Stimulated activated CD8-positive, alpha-beta memory T cell treated with anti-CD3 and anti-CD28 coated beads, Interleukin-4, amount 100 ng/mL, for 4 hours (primary cell): ENCODE measurements at places on chromosomes 2 and 18.
A peak's percentile ranks its signal among the peaks of the same experiment; 100 is the strongest.

DNA sequence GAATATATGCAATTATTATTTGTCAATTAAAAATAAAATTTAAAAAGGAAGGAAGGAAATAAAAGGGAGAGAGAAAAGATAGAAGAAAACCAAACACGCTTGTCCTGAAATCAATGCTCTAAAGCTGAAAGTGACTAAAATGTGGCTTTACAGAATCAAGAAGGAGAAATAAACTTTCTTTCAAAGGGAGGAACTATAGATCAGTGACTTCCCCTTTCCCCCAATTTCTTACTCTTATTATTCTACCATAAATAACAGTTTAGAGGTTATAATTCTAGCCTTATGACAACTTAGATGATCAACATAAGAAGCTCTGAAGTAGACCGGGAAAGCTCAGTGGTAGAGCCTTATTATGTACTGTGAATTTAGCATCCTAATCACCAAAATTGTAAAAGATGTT, 122.5 kb downstream of the ARHGAP15 start:
- DNase-seq, result no peak

DNA sequence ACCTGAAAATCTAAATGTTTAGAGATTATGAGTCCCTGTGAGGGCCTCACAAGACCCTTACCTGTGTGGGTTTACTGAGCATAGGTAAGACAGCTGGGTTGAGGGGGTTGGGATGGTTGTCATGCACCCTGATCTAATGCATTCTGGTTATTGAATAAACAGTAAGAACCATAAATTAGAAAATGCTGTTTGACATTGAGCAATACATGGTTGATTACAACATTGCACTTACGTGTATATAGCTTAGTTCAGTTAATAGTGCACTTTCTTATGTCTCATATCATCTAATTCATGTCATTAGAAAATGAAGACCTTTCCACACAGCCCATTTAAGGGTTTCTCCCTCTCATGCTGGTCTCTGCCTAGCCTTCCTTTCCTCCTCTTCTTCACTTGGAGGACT, 253.5 kb upstream of the ATP5MC3 start:
- DNase-seq, result no peak

DNA sequence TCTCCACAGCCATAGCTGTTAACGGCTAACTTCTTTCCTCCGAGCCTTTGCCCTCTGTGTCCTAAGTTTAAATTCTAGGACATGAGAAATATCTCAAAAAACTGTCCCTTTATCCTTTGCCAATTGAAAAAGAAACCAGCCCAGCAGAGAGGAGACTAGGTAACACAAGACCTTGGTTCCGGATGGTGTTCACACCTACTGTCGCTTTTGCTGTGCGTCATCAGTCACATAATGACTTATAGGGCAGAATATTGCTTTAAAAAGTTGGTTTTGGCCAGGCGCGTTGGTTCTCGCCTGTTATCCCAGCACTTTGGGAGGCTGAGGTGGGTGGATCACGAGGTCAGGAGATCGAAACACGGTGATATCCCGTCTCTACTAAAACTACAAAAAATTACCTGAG, 66.2 kb downstream of the SP3 start:
- DNase-seq, result no peak

GRCh38 chr2:56682397-56682760, 498.6 kb downstream of the CCDC85A start:
- no peak for DNase-seq

- peak; percentile 53 for DNase-seq
These were observed 26.0 kb upstream of the IL37 start for GRCh38 chr2:112884869-112885505.

DNA sequence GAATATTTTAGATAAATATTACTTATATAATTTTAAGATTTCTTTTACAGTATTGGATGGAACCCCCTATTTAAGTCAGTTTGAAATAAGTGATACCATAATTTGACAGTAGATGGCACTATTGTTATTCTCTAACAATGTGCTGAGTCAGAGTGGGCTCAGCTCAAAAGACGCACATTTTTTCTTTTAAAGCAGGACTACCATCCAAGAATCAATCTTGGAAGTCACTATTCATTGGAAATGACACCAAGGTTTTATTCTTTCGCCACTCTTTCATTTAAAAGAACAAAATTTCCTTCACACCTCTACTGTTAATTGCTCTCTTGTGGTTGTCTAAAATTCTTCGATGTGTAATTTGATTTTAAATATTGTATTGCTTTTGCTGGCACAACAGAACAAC, 32.6 kb upstream of the SPAG16 start:
- DNase-seq, result no peak

DNA sequence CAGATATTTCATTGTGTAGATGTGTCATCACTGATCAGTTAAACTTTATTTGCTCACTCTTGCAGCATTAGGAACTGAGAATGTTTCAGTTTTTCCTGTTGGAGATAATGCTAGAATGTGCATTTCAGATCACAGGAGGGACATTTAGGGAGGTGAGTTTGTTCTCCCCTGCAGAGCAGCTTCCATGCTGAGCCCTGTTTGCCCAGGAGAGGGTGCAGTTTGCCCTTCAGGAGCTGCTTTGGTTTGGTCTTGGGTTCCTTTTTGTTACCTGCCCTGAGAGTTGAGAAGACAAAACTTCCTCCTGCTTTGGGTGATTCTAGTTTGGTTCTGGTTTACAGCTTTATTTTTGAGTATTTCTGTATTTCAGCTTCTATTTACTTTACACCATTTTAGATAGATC, 49.9 kb downstream of the DGKD start:
- no peak for DNase-seq

GRCh38 chr2:96176661-96177060, 31.4 kb upstream of the DUSP2 start:
- DNase-seq, result no peak

- no peak for DNase-seq
These were observed 244.8 kb downstream of the TWIST2 start for GRCh38 chr2:239092571-239093294.

DNA sequence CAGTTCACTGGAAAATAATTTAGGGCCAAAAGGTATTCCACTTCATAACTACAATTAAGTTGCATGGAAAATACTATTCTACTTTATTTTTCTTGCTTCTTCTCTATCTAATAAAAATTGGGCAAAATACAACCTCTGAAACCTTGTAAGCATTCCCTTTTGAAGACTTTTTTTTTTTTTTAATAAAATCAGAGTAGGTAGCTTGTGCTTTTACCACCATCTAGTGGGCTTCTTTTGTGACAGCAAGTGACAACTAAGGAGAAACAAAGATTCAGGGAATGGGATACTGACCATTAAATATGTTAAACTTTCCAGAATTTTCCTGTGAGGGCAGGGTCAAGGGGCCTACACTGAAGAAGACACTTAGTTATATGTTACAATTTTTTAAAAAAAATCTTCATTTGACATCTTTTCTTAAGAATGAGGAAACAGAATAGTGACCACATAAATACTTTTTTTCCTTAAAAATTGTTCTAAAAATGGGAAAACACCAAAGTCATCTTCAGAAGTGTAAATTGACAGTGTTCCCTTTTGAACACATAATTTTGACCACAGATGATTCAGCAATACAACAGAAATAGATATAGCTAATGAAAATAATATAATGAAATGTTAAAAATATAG, 1183.2 kb upstream of the ACVR2A start:
- no peak for DNase-seq

DNA sequence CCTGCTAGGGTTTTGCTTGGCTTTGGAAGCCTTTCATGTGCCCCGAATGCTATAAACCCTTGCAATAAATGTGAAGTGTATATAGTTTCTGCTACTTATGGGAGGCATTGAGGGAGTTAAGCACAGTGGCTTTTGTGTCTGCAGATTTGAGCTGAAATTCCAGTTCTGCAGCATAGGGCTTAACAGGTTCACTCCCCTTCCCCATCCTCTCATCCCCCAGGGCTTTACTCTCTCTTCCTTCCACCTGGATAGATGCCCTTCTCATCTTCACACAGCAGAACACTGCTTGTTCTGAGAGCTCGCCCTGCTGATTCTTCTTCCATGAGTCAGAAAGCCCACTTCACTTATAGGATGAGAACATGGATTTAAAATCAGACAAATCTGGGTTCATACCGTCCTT, 37.2 kb downstream of the SOX11 start:
- DNase-seq, result no peak
